ENCODE measurements at places on chromosomes 5 and 9. TPM values are rescaled to one million over a fixed set of nuclear protein-coding genes. Genes with fewer than 3 reads are reported as not detected.
A peak's percentile ranks its signal among the peaks of the same experiment; 100 is the strongest.

IRX2 gene
- total RNA-seq: 47.5 TPM

PCDHGB6 gene
- total RNA-seq: 3.4 TPM

EGFL7 gene
- 39.8 TPM for total RNA-seq

ENTPD2 gene
- 3.2 TPM for total RNA-seq

TAF11L10 gene
- not detected for total RNA-seq

PCDHA8 gene
- 0.96 TPM for total RNA-seq

ARL10 gene
- 6.7 TPM for total RNA-seq

ELP1 gene
- total RNA-seq: 31.7 TPM

RHOBTB3 gene
- total RNA-seq: 11.5 TPM

PCDHGA10 gene
- 2.2 TPM for total RNA-seq

KCNV2 gene
- not detected for total RNA-seq

GTF3C5 gene
- 89.4 TPM for total RNA-seq

IL9 gene
- total RNA-seq: not detected

DNA sequence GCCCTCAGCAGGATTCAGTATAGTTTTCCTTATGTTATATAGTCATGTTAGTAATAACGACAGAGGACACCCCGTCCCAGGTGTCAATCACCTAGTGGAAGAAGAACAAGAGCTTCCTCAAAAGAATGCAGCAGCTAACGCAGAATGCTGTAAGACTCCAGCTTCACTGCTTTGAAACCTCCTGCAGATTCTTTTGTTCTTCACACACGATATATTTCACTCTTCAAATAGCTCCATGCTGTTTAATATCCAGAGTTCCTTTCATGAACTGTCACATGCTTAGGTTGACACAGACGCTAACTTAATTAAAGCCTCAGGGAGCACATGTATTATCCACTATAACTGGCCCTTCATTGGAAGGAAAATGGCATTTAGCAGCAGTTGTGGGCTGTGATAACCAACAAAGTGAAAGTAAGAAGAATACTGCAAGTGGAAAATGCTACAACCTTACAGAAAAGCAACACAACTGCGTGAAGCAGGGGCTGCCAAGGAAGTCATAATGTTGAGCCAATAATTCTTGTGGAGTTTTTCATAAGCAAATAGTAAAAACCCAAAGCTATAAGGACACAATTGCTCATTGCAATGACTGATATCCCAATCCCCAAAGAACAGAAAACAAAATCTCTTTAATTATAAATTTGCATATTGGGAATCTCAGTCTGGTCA is 387.5 kb downstream of the PLK2 start:
- H3K4me3 ChIP-seq: no peak overlapping the region
- no peaks in the 10 kb centered on the region for H3K36me3 ChIP-seq
- no peak for DNase-seq
- H3K27ac ChIP-seq: no peak overlapping the region
- no peaks in the 10 kb centered on the region for H3K27me3 ChIP-seq
- H3K4me1 ChIP-seq: no peaks in the 10 kb centered on the region

GRCh38 chr9:29322240-29322639 is 1749.0 kb upstream of the C9orf72 start:
- no peak for DNase-seq
- H3K4me3 ChIP-seq: no peak overlapping the region
- no peaks in the 10 kb centered on the region for H3K27me3 ChIP-seq
- no peak overlapping the region for H3K27ac ChIP-seq
- H3K36me3 ChIP-seq: no peaks in the 10 kb centered on the region
- no peaks in the 10 kb centered on the region for H3K4me1 ChIP-seq

DNA sequence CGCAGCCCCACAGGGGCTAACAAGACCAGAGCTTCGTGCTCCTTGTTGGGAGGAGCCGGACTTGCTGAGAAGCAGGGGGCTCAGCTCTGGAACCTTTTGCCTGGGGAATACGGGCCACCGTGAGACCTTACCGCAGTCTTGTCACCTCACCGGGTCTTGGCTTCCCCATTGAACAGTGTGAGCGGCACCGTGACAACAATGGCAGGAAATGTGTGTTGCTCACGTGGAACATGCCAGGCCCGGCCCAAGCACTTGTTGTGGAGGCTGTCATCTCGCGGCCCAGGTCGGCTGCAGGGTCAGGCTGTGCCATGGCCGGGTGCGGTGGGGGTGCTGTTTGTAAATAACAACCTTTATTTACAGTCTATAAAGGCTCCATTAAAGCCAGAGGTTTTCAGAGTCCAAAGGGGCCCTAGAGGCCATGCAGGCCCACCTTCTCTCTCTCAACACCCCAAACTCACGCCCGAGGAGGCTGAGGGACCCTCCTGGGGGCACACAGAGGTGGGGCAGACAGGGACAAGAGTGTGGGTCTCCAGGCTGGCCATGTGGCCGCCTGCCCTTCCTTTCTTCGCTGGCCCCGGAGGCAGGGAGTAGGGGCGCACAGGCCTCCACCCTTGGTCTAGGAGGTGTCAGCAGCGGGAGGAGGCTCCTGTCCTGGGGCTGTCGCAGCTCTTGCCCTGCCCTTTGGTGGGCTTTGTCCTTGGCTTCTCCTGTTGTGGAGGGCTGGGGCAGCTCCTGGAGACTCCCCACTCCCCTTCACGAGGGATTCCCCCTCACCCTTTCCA is 79.7 kb downstream of the TSPAN17 start:
- no peak for DNase-seq
- H3K27ac ChIP-seq: no peak overlapping the region
- H3K4me1 ChIP-seq: no peaks in the 10 kb centered on the region

DNA sequence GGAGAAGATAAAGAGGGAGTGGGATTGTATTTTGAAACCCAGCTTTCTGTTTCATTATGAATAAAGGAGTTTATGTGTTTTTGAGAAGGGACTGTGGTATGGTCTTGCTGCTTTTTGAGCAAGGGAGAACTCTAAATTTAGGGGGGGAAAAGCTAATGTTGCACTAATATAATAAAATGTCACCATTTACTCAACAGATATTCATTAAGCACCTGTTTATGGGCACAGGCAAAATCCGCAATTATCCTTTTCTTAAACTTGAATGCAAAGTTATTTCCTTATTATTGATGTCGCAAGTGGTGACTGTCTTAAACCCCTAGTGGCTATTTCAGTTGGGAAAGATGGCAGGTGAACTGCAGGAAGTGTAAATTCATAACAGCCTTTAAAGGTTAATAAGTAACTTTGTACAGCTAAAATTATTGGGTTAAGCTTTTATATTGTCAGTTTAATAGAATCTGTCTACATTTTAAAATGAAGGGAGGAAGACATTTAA is 1.5 kb downstream of the CDC42SE2 start:
- DNase-seq: no peak
- H3K27me3 ChIP-seq: no peaks in the 10 kb centered on the region
- peaks cover under 1% of the 10 kb centered on the region for H3K4me1 ChIP-seq
- H3K36me3 ChIP-seq: no peaks in the 10 kb centered on the region
- no peak overlapping the region for H3K27ac ChIP-seq
- peak overlapping the region; percentile 4 for H3K4me3 ChIP-seq

- peaks cover 10% of the 10 kb centered on the region for H3K4me1 ChIP-seq
- H3K36me3 ChIP-seq: no peaks in the 10 kb centered on the region
- DNase-seq: no peak
These were observed 186.0 kb downstream of the GOLPH3 start for GRCh38 chr5:31987985-31988710.

DNA sequence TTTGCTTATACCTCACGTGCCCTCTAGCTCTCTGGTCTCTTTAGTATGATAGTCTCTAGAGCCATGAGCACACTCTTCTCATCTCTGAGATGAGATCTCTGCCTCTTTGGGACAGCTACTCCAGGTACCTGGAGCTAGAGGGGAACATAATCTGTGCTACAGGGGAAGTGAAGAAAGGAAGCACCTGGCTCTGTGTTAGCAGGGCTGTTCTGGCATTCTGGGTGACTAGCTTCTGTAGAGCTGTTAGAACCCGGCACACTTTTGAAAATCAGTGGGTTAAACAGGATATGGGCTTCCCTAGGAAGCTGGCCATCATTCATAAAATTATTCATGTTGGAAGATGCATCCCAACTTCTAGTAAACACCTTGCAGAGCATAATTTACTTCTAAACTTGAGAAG is 224.8 kb downstream of the MCTP1 start:
- no peak overlapping the region for H3K27ac ChIP-seq
- no peaks in the 10 kb centered on the region for H3K36me3 ChIP-seq
- no peaks in the 10 kb centered on the region for H3K27me3 ChIP-seq
- DNase-seq: no peak

GRCh38 chr9:115039516-115040120 is 78.3 kb downstream of the TNC start:
- H3K4me3 ChIP-seq: no peak overlapping the region
- no peak overlapping the region for H3K27ac ChIP-seq
- no peak for DNase-seq
- H3K36me3 ChIP-seq: no peaks in the 10 kb centered on the region
- H3K4me1 ChIP-seq: no peaks in the 10 kb centered on the region

DNA sequence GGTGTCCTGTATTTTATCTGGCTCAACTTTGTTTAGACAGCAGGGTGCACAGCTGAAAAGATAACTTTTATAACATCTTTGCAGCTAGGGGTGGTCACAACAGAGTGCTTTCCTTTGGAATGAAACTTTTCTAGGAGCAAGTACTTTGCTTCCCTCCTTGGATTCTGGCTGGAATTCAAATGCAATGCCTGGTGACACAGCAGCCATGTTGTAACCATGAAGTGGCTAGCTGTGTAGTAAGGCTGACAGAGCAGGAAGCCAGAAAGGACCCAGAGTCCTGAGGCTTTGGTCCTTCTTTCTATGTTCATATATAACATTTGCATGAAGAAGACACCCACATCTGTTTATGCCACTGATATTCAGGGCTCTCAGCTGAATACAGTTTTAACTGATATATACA is 48.1 kb downstream of the TENT4A start:
- H3K36me3 ChIP-seq: peaks cover 4% of the 10 kb centered on the region
- H3K4me1 ChIP-seq: no peaks in the 10 kb centered on the region
- no peaks in the 10 kb centered on the region for H3K27me3 ChIP-seq
- no peak overlapping the region for H3K27ac ChIP-seq
- no peak for DNase-seq

DNA sequence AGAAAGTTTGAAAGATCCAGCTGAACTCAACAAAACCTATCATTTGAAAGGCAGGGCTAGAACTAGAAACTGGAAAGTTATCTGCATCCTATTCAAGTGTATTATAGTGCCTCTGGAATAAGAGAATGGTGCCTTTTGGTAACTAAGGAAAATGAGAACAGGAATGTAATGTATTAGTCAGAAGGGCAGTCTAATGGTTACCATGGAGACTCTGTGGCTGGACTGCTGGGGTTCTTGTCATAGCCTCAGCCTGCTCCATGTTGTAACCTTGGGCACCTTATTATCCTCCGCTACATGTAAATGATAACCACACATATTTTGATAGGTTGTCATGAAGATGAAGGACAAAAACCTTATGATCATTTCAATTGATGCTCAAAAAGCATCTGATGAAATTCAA is 24.6 kb upstream of the IFNB1 start:
- no peak for DNase-seq
- H3K27me3 ChIP-seq: no peaks in the 10 kb centered on the region
- H3K36me3 ChIP-seq: no peaks in the 10 kb centered on the region
- no peaks in the 10 kb centered on the region for H3K4me1 ChIP-seq
- H3K27ac ChIP-seq: no peak overlapping the region

DNA sequence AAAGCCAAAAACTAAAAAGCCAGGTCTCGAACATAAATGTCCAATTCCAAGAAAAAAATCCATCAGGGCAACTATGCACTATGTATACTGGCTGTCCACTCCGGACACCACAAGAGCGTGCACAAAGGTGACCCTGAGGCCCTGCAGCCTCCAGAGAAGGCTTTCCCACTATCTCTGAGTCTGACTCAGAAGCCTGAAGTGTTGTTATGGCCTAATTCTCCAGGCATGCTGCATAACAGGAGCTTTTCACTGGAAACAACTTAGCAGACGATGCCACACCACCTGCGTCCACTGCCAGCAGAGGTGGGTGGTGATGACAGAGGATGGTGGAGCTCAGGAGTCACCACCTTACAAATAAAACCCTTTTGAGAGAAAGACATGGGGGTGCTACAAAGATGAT is 63.7 kb downstream of the HABP4 start:
- no peak overlapping the region for H3K27ac ChIP-seq
- no peaks in the 10 kb centered on the region for H3K4me1 ChIP-seq
- no peaks in the 10 kb centered on the region for H3K27me3 ChIP-seq
- no peak overlapping the region for H3K4me3 ChIP-seq
- H3K36me3 ChIP-seq: no peaks in the 10 kb centered on the region
- no peak for DNase-seq

GRCh38 chr9:82680179-82680935 is 382.6 kb downstream of the RASEF start:
- no peaks in the 10 kb centered on the region for H3K4me1 ChIP-seq
- H3K27me3 ChIP-seq: no peaks in the 10 kb centered on the region
- H3K4me3 ChIP-seq: no peak overlapping the region
- no peak overlapping the region for H3K27ac ChIP-seq
- no peak for DNase-seq

DNA sequence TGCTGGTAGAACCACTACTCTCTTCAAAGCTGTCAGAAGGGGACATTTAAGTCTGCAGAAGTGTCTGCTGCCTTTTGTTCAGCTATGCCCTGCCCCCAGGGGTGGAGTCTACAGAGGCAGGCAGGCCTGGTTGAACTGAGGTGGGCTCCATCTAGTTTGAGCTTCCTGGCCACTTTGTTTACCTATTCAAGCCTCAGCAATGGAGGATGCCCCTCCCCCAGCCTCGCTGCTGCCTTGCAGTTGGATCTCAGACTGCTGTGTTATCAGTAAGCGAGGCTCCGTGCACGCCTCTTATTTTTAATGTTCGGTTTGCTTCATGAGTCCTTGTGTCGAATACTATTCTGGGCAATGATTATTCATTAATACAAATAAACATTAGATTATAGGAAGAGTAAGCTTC is 3.1 kb upstream of the SLC27A6 start:
- H3K27me3 ChIP-seq: peaks cover 13% of the 10 kb centered on the region
- no peaks in the 10 kb centered on the region for H3K36me3 ChIP-seq
- no peak overlapping the region for H3K4me3 ChIP-seq
- H3K4me1 ChIP-seq: no peaks in the 10 kb centered on the region

- H3K4me1 ChIP-seq: no peaks in the 10 kb centered on the region
- H3K36me3 ChIP-seq: no peaks in the 10 kb centered on the region
- H3K4me3 ChIP-seq: no peak overlapping the region
- no peaks in the 10 kb centered on the region for H3K27me3 ChIP-seq
- no peak overlapping the region for H3K27ac ChIP-seq
These were observed 75.2 kb upstream of the COX7C start for GRCh38 chr5:86542532-86542931.

GRCh38 chr5:164051745-164052144 is 546.3 kb downstream of the MAT2B start:
- no peaks in the 10 kb centered on the region for H3K36me3 ChIP-seq
- H3K27me3 ChIP-seq: no peaks in the 10 kb centered on the region
- no peak for DNase-seq
- peaks cover 3% of the 10 kb centered on the region for H3K4me1 ChIP-seq
